ENCODE measurements at places on chromosomes 4 and X. TPM values are rescaled to one million over a fixed set of nuclear protein-coding genes. Genes with fewer than 3 reads are reported as not detected.

DNA sequence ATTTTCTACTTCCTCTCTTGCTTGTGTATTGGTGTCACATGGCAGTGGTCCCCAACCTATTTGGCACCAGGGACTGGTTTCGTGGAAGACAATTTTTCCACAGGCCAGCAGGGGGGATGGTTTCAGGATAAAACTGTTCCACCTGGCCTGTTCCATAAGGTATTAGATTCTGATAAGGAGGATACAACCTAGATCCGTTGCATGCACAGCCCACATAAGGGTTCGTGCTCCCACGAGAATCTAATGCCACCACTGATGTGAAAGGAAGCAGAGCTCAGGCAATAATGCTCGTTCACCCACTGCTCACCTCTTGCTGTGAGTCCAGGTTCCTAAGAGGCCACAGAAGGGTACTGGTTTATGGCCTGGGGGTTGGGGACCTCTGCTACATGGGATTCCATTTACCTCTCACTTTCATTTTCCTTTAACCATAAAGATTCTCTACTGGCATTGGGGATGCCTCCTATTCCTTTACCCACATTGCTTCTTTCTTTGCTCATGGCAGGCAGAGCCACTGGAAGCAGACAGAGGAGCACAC lies 38.1 kb downstream of the SEC31A start:
- H3K27ac ChIP-seq, result no peak overlapping the region
- no peaks in the 10 kb centered on the region for H3K4me1 ChIP-seq
- DNase-seq, result no peak
- H3K4me3 ChIP-seq, result no peak overlapping the region
- no peaks in the 10 kb centered on the region for H3K27me3 ChIP-seq

GRCh38 chr4:52987392-52988056 lies 125.4 kb downstream of the RASL11B start:
- H3K4me3 ChIP-seq, result no peak overlapping the region
- no peak for DNase-seq
- no peaks in the 10 kb centered on the region for H3K36me3 ChIP-seq
- H3K27ac ChIP-seq, result no peak overlapping the region

Gene CTAG2
- not detected for total RNA-seq

Gene UCP1
- total RNA-seq, result not detected

DNA sequence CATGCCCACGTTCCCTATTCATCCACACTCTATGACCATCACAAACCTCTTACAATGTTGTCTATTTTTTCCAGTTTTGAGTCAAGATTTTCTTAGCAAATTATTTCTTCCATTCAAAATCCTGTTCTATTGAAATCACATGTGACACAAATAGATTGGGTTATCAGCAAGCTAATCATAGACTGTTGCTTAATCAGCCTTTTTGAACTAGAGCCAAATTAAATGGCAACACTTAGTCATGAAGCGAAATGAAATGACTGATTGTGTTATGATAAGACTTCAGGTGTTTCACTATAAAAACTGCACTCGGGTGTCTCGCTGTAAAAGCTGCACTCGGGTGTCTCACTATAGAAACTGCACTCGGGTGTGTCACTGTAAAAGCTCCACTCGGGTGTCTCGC lies 890.0 kb upstream of the FRG1 start:
- DNase-seq, result no peak
- H3K27ac ChIP-seq, result no peak overlapping the region
- no peaks in the 10 kb centered on the region for H3K36me3 ChIP-seq
- no peaks in the 10 kb centered on the region for H3K4me1 ChIP-seq

Gene ACOX3
- total RNA-seq, result 37.6 TPM

GRCh38 chrX:109155161-109155560 lies 326.7 kb downstream of the GUCY2F start:
- no peaks in the 10 kb centered on the region for H3K27me3 ChIP-seq
- H3K27ac ChIP-seq, result no peak overlapping the region
- no peaks in the 10 kb centered on the region for H3K36me3 ChIP-seq
- DNase-seq, result no peak

Gene CFAP299
- total RNA-seq, result not detected

DNA sequence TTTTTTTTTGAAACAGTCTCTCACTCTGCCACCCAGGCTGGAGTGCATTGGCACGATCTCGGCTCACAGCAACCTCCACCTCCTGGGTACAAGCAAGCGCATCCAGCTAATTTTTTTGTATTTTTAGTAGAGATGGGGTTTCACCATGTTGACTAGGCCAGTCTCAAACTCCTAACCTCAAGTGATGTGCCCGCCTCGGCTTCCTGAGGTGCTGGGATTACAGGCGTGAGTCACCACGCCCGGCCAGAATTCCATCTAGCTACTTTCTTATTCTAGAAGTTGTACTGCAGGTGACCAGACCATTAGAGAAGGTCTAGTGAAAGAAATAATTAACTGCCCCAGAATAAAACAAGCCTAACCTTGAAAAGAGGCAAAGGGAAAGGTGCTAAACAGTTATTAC lies 2.3 kb downstream of the LRBA start:
- H3K27ac ChIP-seq, result no peak overlapping the region
- no peaks in the 10 kb centered on the region for H3K27me3 ChIP-seq
- no peak for DNase-seq
- no peaks in the 10 kb centered on the region for H3K36me3 ChIP-seq
- no peak overlapping the region for H3K4me3 ChIP-seq

GRCh38 chrX:3990569-3990968 lies 277.1 kb upstream of the PRKX start:
- H3K4me1 ChIP-seq, result no peaks in the 10 kb centered on the region
- no peak overlapping the region for H3K27ac ChIP-seq
- no peaks in the 10 kb centered on the region for H3K27me3 ChIP-seq
- DNase-seq, result no peak

Gene ANOS1
- total RNA-seq, result 12.1 TPM

Gene UGT2A1
- total RNA-seq, result not detected

GRCh38 chrX:96453139-96453538 lies 231.5 kb upstream of the DIAPH2 start:
- DNase-seq, result no peak
- H3K36me3 ChIP-seq, result no peaks in the 10 kb centered on the region
- no peak overlapping the region for H3K4me3 ChIP-seq
- no peaks in the 10 kb centered on the region for H3K4me1 ChIP-seq

DNA sequence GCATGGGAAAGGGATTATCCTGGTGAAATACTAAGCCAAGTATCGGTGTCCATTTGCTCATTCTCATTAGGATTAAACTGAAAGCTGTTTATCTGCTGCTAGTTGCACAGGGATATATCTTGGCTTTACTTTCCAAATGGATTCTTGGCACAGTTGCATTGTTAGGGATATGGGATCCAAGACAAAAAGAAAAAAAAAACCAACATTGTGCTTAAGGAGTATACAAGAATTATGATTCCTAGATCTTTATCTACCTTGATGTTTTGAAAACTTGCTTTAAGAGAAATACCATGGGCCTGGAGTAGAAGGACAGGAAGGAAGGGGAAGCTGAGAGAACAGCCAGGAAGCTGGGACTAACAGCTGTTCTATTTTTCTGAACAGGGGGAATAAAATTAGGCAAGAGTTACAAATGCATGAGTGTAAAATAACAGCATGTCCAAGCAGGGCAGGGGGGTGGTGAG lies 107.6 kb downstream of the ATXN3L start:
- DNase-seq, result no peak
- no peak overlapping the region for H3K27ac ChIP-seq
- no peak overlapping the region for H3K4me3 ChIP-seq
- no peaks in the 10 kb centered on the region for H3K36me3 ChIP-seq
